Cerebellar nuclear complex (tissue), 1 donor: ENCODE measurements at places on chromosomes 13 and 19.

- DNase-seq, result peak; percentile 68
These were observed 4.8 kb downstream of the EMP3 start for GRCh38 chr19:48330012-48330681.

- DNase-seq, result no peak
These were observed 25.3 kb upstream of the ZNF14 start for GRCh38 chr19:19758164-19758563.

- no peak for DNase-seq
These were observed 726.4 kb upstream of the GPC6 start for GRCh38 chr13:92500192-92500591.

DNA sequence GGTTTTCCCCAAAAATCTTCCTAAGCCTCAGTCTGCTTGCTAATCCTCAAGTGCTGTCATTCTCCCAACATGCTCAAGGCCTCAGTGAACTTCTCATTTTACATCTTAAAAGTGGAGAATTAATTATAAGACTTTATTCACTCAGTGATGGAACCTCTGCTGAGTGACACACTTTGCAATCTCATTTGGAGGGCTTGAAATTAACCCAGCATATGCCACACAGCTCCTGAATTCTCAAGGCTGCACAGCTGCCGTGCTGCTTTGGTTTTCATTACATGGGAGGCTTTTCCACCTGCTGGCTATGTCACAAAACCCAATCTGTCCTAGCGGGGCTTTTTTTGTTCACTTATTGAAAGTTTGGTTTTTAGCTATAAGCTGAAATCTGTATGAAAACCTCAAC is 28.3 kb upstream of the SERPINE3 start:
- DNase-seq, result no peak

DNA sequence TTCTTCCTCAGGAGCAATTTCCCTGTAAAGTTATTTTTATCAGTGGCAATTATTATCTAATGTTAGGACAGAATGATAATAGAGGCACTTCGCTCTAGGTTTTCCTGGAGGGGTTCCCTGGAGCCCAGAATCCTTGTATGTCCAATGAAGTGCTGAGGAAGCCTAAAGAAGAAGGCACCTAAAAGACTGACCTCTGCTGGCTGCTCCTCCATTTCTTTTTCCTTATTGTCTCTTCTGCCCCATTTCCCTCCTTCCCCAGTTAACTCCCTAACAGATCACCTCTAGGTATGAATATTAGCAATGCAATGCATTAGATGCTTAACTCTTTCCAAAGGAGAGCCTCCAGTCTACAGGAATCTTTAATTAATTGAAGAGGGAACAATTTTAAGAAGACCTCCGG is 985.4 kb downstream of the DIAPH3 start:
- no peak for DNase-seq

GRCh38 chr13:27384285-27384684 is 40.1 kb upstream of the GTF3A start:
- no peak for DNase-seq

DNA sequence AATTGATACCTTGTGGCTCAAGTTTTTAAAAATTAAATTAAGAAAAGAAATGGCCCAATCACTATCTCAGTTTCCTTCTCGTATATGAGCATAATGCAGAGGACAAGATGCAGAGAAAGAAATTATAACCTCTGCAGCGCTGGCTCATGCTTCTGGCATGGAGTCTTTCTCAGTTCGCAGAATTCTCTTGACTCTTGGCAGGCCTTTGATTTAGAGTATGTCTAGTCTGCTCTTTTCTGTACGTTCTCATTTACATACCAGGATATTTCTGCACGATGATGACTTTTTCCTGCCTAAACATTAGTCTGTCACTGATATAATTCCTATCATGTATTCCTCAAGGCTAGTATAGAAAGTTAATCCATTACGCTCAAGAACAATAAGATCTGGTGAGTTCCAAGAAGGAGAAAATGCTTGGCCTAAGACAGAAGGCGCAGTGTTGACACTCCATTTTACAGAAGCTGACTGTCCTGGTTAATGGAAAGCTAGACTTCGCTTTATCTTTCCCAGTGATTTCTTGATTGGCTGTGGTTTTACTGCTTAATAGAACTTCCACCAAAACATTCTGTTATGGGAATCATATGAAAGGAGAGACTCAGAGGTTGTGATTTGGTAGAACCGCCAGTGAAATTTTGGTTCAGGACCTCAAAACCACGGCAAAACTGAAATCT is 1.7 kb upstream of the SMAD9 start:
- no peak for DNase-seq

GRCh38 chr13:42272804-42273175 is 838 bp downstream of the AKAP11 start:
- DNase-seq, result no peak

DNA sequence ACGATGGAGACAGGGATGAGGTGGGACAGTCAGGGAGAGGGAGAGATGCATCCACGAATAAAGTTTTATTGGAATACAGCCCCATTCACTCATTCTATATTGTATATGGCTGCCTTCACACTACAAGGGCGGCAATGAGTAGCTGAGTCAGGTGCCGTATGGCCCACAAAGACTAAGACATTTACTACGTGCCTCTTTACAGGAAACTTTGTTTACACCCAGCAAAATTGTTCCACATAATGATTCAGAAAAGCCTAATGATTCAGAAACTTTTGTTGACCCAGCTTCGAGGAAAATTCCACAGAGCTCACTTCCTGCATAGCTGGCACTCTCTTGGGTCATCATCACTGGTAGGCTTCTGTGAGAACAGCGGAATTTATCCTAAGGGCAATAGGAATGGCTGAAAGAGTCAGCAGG is 87.3 kb upstream of the PEG3 start:
- no peak for DNase-seq

DNA sequence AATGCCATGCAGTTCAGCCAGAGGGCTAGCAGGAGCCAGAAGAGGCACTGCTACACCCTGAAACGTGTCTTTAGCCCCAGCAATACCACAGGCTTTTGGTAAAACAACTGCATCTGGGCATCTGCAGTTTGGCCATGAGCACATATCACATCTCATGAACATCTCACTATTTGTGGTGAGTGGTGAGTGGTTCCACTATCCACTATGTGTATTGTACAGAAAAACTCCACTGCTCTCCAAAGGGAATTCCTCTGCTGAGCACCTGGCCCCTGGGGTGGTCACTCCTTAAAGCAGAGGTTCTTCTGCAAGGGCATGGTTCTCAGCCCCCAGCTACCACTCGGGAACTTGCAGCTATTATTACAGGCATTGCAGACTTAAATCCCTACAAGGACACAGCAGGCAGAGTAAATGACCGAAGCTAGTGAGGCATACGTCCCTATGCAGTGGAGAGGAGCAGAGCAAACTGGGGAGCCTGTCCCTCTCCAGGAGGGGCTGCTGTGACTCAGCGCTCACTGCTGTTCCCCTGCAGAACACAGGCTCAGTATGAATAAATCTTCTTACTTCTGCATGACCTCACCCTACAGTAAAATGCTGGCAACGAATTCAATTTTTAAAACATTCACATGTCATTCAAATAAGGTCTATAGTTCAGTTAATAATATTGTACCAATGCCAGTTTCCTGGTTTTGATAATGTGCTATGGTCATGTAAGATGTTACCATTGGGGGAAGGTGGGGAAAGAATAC is 332.4 kb upstream of the ZNF507 start:
- no peak for DNase-seq

GRCh38 chr13:48695776-48696175 is 42.0 kb downstream of the CYSLTR2 start:
- no peak for DNase-seq

DNA sequence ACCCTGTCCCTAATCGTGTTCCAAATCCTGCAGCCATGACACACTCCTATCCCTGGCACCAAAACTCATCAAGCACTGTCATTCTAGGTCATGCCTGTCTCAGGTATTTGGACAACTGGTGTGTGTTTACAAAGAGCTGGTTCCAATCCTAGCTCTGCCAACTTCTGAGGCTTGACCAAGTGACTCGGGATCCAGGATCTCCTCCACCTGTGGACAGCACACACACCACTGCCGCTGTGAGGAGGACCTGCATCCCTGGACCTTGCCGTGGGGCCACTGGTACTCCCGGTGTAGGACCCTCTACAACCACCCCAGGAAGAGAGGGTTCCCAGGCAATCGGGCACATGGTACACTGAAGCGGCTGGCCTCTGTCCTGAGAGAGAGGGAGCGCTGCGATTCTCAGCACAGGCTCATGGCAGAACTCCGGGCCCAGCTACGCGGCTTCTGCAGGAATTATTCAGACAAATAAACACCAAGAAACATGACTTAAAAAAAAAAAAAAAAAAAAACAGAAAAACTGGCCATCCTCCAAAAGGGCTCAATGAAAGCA is 20.4 kb downstream of the MLLT1 start:
- DNase-seq, result no peak

GRCh38 chr13:48291730-48292129 is 11.8 kb upstream of the RB1 start:
- DNase-seq, result no peak

DNA sequence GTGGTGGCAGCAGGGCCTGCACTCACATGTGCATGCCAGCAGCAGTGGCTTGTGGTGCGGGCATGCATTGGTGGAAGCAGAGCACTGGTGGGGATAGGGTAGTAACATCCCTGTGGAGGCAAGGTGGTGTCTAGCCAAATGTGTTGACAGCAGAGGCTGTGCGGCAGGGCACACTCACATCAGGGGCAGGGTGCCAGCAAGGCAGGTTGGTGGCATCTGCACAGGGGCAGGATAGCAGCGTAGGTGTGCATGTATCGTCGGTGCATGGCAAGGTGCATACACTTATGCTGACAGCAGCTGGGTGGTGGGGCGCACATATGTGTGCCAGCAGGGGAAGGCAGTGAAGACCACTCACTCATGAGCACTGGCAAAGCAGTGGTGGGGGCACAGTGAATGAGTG is 211.5 kb upstream of the CSNK1A1L start:
- DNase-seq, result no peak

DNA sequence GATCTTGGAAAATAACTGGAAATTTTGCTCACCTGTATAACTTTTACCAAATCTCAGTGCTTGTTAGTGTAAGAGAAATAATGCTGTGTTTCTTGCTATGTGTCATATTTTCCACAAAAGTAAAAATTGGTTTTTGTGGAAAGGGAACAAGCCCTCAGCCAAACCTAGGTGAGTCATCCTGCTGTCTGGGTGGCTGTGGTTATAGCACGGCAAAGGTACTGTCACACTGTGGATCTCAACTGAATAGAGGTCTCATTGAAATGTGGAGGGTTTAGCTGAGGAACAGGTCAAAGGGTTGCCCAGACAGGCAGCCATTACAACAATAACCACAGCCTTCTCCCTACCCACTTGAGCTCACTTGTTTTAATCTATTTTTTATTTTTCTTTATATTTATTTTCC is 338.8 kb upstream of the DACH1 start:
- DNase-seq, result no peak
